ENCODE measurements at places on chromosomes 2 and 18.

DNA sequence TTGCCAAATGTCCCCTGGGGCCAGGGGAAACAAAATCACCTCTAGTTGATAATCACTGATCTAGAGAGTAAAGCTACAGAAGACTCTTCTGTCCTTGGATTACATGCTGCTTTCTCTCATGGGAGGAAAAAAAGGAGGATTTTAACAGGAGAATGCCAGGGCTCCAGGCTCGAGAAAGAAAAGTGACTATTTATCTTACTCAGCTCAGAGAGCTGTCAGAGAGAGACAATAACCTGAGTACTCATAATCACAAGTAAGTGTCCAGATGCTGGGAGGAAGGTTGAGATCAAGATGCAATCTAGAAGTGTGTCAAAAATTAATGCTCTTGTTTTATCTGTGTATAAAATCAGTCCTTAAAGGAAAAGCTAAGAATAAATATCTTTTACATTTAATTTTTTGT is 133.3 kb downstream of the PTRHD1 start:
- no peak for DNase-seq

- DNase-seq = no peak
Measured at GRCh38 chr2:66948234-66948633, 448.9 kb upstream of the ETAA1 start.

GRCh38 chr2:66930339-66931220 is 466.6 kb upstream of the ETAA1 start:
- no peak for DNase-seq

- DNase-seq = no peak
Measured at GRCh38 chr2:172431463-172431862, 4.1 kb downstream of the ITGA6 start.

DNA sequence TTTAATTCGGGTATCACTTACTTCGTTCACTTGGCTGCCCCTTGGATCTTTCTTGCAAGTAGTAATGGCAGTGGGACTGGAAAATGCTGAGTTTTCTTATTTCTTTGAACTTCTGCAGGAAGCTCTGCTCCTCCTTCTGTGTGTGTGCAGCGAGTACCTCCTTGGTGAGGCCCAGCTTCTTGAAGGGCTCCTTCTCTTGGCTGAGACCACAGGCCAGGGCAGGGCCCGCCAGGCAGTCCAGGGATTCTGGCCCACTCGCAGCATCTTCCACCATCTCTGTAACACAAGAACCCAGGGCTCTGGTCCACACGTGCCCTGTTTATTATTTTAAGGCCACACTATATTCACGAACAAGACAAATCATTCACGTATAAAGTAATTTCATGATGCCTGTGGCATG is 15.8 kb upstream of the HES6 start:
- no peak for DNase-seq

DNA sequence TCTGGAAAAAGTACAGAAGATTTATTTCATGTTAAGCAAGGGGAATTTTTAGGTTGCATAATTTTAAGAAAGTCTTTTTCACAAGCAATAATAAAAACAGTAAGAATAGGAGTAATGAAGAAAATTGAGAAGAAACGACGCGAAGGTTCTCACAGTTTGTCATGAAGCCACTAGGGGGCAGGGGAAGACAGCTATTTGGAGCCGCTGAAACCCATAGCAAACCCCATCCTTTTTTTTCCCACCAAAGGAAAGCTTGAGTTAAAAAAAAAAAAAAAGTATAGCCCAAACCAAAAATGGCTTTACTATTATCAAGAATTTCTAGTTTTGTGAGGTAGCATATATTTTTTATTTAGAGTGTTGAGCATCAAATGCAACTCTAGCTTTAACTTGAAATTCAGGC is 300.9 kb downstream of the PHLPP1 start:
- peak; percentile 15 for DNase-seq

DNA sequence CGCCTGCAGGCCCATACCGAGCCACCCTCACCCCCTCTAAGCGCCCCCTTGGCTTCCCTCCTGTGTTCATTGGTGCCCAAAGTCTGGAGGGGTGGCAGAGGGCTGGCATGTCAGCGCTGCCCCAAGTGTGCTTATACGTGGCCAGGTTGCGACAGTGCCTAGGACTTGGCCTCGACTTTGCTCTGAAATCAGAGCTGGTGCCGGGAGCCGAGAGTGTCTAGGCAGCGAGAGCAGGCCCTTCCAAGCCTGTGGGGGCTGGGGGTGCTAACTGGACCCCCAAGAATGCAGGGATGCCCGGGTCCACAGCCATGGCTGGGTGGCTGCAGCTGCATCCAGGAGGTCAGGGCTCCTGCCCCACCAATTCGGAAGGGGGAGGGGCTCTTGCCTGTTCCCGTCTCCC is 95.6 kb upstream of the MGAT5 start:
- DNase-seq = no peak

GRCh38 chr2:106566050-106566449 is 78.9 kb downstream of the CD8B2 start:
- peak; percentile 33 for DNase-seq

GRCh38 chr2:111201214-111201613 is 80.5 kb downstream of the BCL2L11 start:
- DNase-seq = no peak

- DNase-seq = peak; percentile 70
Measured at GRCh38 chr2:10408649-10409579, 39.2 kb downstream of the ODC1 start.

DNA sequence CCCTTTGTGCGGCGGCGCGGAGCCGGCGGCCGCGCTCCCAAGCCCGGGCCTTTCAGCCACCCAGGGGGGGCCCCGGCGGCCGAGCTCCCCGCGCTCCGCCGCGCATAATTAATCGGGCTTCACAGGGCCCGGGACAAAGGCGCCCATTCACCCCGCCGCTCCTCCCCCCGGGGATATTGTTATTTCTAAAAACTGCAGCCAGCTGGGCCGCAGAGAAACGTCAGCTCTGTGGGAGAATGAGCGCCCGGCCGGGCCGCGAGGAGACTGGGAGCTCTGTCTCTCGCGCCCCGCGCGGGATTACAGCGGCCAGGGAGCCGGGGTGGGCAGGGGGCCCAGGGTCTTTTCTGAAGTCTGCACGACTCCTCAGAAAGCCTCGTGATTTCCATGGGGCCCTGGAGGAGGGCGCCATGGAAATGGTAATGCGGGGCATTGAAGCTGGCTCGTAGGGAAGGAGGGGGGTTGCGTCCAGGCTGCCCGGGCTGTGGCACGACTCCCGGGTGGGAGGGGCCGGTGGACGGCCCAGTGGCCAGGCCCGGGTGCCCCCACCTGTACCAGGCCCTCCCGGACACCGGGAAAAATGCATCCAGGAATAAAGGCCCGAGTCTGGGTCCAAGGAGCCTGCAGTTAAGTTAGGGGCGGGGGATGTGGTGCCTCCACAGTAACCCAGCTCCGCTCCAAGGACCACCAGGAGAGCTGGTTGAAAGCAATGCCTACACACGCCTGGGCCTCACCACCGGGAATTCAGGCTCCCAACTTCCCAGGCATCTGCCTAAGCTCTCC is 125.3 kb downstream of the ZFP36L2 start:
- no peak for DNase-seq

DNA sequence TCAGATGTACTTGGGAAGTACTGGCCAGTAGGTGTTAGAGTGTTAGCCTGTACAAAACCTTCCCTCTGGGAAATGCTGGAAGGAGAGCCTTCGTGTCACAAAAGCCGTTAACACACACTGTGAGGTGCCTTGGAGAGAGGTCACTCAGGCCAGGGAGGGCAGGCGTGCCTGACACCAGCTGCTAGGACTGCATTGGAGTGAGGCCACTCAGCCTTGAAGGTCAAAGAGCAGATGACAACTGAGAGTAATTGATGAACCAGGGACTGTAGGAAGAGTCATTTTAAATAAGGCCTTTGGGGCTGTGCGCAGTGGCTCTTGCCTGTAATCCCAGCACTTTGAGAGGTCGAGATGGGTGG is 45.4 kb downstream of the ASAP2 start:
- DNase-seq = no peak
